ENCODE measurements at places on chromosomes 1 and 21.
A peak's percentile ranks its signal among the peaks of the same experiment; 100 is the strongest.

GRCh38 chr1:228236744-228237143, 28.9 kb downstream of the OBSCN start:
- DNase-seq = peak; percentile 70

DNA sequence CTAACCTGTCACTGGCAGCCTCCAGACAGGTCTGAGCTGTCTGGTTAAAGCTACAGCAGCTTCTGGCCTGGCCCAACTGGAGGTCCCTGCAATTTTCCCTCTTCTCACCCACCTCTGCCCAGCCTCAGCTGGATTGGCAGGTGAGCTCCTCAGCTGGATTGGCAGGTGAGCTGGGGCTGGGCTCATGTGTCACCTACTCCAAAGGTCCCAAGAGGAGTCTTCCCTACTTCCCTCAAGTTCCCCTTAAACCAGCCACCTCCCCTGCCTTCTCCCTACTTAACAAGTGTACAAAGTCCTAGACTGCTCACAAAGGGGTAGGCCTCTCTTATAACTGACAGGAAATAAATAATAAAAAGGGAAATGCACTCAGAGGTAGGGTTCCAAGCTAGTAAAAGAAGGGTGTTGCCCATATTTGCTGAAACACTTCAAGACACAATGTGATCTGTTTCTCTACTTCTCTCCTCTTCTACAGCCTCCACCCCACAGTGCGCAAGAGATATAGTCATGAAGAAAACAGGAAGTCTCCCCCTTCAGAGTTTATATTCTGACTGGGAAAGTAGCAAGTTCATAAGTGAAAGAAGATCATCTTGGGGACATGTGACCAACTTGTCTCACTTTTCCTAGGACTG, at the start of gene GPA33:
Gene GPA33 (minus strand): TSS at position 64 of the 629 bp plus-strand sequence. CDS start 90 bp downstream, outside the sequence.
- no peak for DNase-seq

GRCh38 chr1:27598902-27599528, 4.9 kb downstream of the AHDC1 start:
- DNase-seq = no peak

DNA sequence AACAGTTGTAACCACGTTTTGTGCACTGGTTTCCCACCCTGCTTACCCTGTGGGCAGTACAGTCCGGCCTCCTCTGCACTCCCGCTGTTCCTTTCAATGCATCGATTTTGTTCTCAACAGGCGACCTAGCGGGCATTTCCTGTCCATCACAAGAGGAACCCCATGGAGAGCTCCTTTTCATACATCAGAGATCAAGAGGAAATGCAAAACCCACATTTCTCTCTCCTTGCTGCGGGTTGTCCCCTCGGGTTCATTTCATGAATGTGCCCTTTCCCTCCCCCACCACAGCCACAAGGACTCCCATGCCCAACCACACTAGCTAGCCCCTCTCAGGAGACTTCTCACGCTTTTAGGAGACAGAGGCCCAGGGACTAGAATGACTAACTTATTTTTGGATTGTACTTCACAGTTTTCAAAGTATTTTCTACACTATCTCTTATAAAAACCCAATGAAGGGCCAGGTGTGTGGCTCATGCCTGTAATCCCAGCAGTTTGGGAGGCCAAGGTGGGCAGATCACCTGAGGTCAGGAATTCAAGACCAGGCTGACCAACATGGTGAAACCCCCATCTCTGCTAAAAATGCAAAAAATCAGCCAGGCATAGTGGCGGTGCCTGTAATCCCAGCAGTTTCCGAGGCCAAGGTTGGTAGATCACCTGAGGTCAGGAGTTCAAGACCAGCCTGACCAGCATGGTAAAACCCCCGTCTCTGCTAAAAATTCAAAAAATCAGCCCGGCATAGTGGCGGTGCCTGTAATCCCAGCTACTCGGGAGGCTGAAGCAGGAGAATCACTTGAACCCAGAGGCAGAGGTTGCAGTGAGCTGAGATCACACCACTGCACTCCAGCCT, 18.4 kb downstream of the ATP1A4 start:
- peak; percentile 71 for DNase-seq

GRCh38 chr1:89735479-89735878, 85.4 kb upstream of the LRRC8D start:
- DNase-seq = no peak

GRCh38 chr1:46134660-46135331, 2.4 kb upstream of the PIK3R3 start:
- DNase-seq = no peak

GRCh38 chr1:206004826-206005225, 1.6 kb upstream of the RAB7B start:
- DNase-seq = peak; percentile 32

All from ecto neural progenitor cell (in vitro differentiated cells).